ENCODE measurements at places on chromosomes 16 and 17.

GRCh38 chr17:14303343-14304221 lies 2.7 kb downstream of the HS3ST3B1 start:
- no peak for DNase-seq

- no peak for DNase-seq
Observed at GRCh38 chr17:17220529-17220928, 14.4 kb upstream of the PLD6 start.

DNA sequence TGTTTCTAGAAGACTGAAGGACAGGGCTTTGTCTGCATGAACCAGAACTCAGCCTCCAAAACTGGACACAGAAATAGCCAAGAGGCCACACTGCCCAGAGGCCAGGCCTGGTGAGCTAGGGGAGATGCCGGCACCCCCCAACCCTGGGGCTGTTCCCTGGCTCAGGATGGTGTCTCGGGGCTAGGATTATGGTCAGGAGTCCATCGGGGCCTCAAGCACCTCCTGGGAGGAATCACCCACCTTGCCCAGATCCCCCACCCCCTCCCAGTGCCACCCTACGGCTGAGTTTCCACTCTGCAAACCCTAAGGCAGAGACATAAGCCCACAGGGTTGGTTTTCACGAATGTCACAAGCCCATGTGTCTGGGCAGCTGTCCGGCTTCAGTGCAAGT lies 37.2 kb downstream of the SLC7A5 start:
- DNase-seq, result no peak

DNA sequence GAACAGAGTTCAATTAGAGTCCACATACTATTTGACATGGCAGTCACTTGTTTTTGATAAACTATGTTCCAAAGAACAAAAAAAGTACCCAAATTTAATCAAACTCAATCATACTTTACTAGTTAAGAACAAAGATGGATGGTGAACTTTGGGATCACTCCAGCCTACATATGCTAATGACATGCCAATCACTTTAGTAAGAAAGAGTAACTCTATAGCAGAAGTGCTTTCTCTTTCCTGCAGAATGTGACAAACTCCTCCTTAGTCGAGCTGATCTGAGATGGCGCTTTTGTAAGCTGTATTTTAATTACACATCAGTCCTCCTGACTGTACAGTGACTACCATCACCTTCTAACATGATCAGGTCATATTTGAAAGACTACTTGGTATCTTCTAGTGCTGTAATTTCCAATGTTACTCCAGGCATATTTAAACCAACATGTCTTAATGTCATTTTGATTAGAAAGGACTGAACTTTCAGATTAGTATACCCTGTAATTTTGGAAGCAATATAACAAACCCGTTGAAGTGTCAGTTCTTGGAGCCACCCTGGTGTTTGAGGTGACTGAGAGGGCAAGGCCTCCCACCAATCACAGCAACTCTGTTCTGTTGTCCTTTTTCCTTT lies 4.1 kb downstream of the NETO2 start:
- no peak for DNase-seq

- DNase-seq, result peak; percentile 72
Observed at GRCh38 chr17:8997994-8998628, 23.2 kb upstream of the NTN1 start.

GRCh38 chr17:40058186-40058784 lies 4.1 kb upstream of the MED24 start:
- DNase-seq, result no peak

- no peak for DNase-seq
Observed at GRCh38 chr16:46582313-46582712, 38.9 kb downstream of the SHCBP1 start.

DNA sequence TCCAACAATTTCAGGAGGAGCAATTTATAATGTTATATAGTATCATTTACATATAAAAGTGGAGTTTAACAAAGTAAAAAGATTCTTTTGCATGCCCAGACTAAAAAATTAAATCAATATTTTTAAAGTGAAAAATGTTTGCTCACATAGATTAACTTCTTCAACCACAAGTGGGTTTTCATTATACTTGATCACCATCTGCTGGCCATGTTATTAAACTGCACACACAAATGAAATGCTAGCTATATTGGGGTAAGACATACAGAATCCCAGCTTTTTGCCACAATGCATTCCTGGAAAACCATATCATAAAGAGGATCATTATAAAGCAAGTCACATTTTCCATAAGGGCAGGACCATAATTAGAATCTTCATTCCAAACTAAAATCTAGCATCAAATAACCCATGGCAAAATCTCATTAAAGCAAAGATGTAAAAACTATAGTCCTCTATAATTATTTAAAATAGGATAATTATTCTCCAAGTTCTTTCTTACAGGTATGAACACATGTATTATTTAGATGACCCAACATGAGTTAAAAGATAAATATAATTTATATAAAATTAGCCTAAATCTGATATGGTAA lies 26.3 kb downstream of the CEP112 start:
- no peak for DNase-seq

- DNase-seq, result no peak
Observed at GRCh38 chr16:59849716-59850115, 1115.6 kb upstream of the GOT2 start.

DNA sequence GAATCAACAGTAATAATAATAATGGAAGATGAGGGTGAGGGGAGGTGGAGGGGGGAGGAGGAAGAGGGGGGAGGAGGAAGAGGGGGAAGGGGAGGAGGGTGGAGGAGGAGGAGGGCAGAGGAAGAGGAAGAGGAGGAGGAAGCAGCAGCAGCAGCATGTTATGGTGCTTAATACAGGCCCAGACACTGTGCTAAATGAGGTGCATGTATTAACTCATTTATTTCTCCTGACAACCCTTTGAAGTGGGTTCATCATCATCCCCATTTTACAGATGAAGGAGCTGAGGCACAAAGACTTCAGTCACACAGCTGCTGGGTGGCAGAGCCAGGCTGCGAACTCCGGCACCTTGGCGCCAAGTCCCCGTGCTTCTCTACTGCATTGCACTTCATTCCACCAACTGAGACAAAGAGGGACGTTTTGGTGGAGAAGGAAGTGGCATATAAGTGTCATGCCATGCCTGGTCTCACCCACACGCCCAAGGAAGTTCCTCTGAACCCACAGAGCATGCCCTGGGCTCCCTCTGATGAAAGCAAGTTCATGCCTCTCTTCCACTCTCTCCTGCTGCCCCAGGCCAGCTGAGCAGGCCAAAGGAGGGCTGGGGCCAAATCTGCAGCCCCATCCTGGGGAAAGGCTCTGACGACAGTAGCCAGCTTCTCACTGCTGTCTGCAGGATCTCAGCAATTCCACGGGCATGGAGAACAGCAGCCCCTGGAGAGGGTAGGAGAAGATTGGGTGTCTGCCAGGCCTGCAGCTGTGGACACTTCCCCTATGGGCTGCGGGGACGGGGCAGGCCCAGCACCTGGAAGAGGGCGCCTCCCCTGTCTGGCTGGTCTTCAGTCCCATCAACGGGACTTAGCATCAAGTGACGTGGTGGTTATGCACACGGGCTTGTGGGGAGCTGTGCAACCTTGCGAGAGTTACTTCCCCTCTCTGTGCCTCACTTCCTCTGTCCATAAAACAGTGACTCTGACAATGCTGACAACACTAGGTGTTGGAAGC lies 21.8 kb downstream of the XYLT1 start:
- no peak for DNase-seq

- DNase-seq, result no peak
Observed at GRCh38 chr17:47959825-47960655, 2.4 kb upstream of the PRR15L start.

- DNase-seq, result peak; percentile 32
Observed at GRCh38 chr17:74493331-74493833, 26.9 kb downstream of the CD300A start.

DNA sequence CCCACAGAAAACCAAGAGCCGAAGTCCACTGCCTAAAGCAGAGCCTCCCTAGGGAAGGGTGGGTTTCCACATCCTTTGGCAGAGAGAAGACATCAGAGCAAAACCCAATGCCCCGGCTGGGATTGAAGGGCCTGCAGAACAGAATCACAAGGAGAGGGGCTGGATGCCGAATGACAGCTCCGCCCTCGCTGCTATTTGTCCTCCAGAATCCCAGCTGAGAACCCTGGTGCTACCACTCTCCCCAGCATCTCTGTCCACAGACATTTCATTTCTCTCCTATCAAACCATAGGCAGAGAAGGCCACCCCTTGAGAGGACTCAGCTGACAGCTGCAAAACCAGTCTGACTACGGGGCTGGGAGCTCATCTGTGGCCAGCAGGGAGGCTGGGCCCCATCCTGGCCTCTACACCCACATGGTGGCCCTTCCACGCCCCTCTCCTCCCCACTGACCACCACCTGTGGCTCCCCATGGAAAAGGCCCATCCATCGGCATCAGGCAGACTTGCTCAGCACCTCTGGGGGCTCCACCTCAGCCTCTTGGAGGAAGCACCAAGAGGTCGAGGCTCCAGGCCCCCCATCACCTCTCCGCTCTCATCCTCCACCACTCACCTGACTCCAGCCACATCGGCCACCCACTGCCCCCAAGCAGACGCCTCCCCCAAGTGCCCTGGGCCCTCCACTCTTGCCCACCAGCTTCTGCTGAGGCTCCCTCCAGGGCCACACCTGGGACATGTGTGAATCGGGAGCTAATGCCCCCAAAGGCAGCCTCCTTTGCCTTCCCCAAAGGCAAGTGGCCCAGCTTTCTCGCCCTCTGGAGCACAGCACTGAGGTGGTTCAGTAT lies 288.5 kb downstream of the C16orf95 start:
- DNase-seq, result no peak

- DNase-seq, result no peak
Observed at GRCh38 chr17:32689348-32689747, 187.6 kb downstream of the MYO1D start.

DNA sequence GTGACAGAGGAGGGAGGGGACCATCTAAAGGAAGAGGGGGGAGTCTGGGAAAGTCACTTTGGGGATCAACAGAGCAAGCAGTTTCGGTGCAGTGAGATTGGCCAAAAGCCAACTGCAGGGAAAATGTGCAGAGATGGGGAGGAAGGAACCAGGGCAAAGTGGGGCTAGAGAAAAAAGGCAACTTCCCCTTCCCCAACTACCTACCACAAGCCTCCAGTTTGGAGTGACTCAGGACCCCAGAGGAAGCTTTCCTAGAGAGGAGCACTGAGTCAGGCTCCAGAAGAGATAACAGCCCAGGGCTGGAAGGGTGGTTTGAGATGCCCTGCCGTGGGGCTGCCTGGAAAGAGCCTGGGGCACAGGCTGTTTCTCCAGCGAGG lies 6.9 kb upstream of the CD300LD start:
- DNase-seq, result no peak

GRCh38 chr16:924806-925205 lies 46.0 kb downstream of the LMF1 start:
- DNase-seq, result no peak

GRCh38 chr17:55005520-55005919 lies 37.0 kb downstream of the STXBP4 start:
- DNase-seq, result no peak

DNA sequence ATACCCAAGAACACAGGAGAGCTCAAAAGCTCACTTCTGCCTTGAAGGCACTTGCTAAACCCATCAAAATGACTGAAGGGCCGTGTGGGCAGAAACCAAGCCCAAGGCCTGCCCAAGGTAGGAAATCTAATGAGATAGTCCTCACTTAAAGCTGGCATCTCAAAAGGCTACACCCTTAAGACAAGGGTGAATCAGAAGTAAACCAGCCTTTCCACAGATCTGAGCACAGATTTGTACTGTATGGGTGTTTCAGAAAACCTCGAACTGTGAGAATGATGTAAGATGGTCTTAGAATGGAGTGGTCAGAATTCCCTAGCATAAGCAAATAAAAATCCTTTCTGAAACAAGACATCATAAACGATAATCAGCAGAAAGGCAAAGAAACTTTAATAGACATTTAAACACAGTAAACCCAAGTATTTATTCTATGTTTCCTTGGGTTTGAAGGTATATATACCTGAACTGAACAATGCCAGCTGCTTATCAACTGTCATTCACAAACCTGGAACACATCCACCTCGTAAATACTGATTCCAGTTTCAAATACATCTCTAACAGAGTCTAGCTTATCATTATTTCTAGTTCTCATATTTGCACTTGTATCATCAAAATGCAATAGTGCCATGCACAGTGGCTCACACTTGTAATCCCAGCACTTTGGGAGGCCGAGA lies 37.8 kb downstream of the GLG1 start:
- DNase-seq, result no peak

DNA sequence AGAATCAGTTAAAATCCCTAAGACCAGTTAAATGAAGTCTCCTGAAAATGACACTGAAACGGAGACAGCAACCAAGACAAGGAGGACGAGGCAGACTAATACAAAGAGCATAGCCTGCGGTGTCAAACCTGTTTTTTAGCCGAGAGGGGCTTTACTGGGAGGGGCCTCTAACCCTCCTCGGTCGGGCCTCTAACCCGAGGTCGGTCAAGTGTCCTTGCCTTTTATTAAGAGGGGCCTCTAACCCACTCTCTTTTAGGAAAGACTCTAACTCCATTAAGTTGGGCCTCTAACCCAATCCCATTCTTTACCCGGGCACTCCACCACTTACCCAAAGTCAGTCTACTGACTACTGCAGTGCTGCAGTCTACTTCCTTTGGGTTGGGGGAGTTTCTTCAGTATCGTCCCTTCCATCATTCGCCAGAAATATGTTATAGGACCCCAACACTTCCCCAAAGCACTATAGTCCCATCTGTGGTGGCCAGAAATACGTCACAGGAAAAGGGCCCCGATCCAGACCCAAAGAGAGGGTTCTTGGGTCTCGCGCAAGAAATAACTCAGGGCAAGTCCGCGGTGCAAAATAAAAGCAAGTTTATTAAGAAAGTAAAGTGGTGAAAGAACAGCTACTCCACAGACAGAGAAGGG lies 39.2 kb upstream of the ARL4D start:
- no peak for DNase-seq

DNA sequence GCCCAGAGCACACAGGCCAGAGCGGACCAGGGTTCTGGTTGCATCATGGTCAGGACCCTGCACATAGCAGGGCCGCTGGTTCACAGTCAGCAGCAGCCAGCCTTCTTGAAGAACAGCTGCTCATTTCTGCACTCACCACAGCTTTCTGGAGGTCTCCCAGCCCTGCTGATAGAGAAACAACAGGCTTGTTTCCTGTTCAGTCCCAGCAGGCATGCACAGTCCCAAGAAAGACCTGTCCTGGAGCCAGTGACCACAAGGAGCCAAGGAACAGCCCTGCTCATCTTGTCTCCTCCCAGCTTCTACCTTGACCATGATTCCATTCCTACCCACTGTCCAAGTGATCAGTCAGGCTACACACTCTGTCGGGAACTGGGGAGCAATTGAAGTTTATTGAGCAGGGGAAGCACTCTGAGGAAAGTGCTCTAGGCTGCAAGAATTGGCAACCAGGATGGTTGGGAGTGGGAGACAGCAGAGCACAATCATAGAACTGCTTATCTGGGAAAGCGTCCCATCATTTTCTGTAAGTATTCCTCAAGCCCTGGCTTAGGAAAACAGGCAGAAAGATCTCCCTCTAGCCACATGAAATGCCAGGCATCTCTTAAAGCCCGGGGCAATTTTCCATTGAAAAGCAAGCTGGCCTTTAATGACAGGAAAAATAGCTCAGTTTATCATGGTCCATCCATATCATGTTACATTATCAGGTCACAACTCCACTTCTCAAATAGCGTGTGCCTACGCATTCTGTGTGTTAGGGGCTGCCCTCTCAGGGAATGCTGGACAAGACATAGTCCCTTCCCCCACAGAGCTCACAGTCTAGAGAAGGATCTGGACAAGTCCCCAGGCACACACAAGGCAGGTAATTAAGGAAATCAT lies 155.4 kb upstream of the FOXF1 start:
- DNase-seq, result no peak

GRCh38 chr16:74051-74746 lies 1.8 kb upstream of the RHBDF1 start:
- DNase-seq, result no peak

- DNase-seq, result no peak
Observed at GRCh38 chr16:51834133-51834532, 683.1 kb upstream of the SALL1 start.

GRCh38 chr17:32912218-32912897 lies 15.6 kb upstream of the TMEM98 start:
- no peak for DNase-seq

All from stimulated activated CD4-positive, alpha-beta T cell treated with anti-CD3 and anti-CD28 coated beads, Interleukin-15, amount 100 ng/mL, for 1 hour (primary cell).